Fibroblast of gingiva (primary cell): ENCODE measurements at places on chromosomes 11 and 22.

DNA sequence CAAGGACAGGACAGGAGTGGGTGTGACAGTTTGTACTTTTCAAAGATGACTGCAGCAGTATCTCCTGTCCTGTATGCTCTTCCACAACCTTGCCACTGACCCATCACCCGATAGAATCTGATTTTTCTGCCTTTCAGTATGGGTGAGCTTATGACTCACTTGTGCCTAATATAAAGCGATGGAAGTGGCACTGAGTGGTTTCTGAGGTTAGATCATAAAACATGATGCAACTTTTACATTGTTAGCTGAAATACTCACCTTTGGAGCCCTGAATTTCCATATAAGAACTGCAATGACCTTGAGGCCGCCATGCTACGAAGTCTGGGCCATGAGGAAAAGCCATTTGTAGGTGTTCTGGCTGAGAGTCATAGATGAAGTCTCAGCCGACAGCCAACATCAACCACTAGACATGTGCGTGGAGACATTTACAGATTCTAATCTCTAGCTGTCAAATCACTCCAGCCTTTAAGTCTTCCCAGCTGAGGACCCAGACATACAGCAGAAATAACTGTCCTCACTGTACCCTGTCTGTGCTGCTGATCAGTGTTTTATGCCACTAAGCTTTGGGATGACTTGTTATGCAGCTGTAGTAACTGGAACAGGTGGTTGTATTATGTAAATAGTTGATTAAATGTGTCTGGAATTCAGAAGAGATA is 105.9 kb upstream of the ARHGAP20 start:
- DNase-seq, result no peak

GRCh38 chr11:102530558-102530957 is at the start of gene MMP7:
Gene MMP7, minus strand, starts transcription at chr11:102530747. Its CDS starts 47 bp downstream, at chr11:102530700.
- peak; percentile 59 for DNase-seq

- peak; percentile 31 for DNase-seq
These were observed 18.9 kb upstream of the SUSD2 start for GRCh38 chr22:24162436-24162835.

DNA sequence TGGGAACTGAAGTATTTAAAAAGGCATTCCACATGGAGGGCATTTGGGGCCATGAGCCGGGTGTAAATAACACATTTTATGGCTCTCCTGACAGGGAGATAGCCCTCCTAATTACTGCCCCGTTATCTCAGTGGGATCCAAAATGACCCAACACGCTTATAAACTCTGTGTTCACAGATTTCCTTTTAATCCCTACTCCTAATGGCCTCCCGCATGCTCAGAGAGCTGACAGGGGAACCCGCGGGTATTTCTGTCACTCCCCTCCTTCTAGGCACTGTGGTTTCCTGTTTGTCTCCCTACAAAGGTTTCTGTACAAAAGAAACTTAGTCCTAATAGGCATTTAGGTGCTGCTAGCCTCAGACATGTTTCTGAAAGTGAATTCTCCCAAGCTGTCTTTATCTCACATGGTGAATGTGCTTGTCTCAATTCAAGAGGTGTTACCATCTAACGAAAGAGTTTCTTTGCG is 202.8 kb upstream of the SEZ6L start:
- DNase-seq, result no peak

GRCh38 chr11:111460340-111460739 is 51.8 kb downstream of the BTG4 start:
- no peak for DNase-seq

- DNase-seq, result no peak
These were observed 5.7 kb upstream of the MUC5B start for GRCh38 chr11:1217151-1217550.

GRCh38 chr11:14290422-14290821 is 68.6 kb downstream of the RRAS2 start:
- DNase-seq, result no peak

DNA sequence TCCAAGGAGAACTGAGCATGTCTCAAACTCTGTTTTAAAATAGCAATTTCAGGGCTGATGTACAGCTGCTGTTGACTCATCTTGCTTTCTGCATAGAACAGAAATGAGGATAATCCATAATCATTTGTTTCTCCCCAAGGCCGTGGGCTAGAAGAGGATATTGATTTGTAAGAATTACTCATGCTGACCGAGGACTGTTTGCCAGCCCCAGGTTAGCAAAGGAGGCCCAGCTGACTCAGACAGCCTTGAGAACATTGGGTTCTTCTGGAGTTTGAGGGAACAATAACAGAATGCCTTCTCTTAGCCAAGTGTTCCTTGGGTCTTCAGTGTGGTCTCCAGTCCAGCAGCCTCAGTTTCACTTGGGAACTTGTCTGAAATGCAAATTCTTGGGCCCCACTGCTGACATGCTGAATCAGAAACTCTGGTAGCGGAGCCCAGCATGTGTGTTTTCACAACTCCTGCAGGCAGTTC is 92.0 kb downstream of the ZC3H12C start:
- DNase-seq, result peak; percentile 75

GRCh38 chr11:40166892-40167291 is 1292.6 kb downstream of the LRRC4C start:
- DNase-seq, result no peak
